Stimulated activated CD4-positive, alpha-beta T cell treated with anti-CD3 and anti-CD28 coated beads, Interleukin-1b, Interleukin-23, amount 100 ng/mL, for 24 hours (primary cell): ENCODE measurements at places on chromosomes 2 and 18.

DNA sequence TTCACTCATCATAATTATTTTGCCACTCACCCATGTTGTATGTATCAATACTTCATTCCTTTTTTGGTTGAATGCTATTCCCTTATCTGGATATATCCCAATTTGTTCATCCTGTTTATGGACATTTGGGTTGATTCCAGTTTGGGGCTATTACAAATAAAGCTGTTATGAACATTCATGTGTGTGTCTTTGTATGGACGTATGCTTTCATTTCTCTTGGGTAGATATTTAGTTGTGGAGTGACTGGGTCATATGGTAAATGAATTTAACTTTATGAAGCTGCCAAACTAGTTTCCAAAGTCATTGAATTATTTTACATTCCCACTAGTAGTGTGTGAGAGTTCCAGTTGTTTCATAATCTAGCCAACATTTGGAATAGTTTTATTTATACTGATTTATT, 2.7 kb downstream of the FAM228B start:
- DNase-seq: no peak

DNA sequence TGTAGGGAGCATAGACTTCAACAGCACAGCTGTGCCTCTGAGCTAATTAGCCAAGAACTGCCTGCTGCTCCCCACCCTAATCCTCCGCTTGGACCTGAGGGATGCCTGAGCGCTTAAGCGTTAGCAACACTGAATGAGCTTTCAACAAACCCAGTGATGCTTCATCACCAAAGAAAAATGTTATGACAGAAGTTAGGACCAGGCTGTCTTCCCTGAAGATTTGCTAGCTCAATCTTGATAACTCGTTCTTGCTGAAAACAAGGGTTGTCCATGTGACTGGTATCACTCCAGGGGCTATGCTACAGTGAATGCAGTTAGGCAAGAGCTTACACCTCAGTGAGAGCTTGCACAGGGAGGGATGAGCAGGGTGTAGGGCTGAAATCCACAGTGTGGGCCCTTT, 190.7 kb upstream of the SIX2 start:
- DNase-seq: no peak

DNA sequence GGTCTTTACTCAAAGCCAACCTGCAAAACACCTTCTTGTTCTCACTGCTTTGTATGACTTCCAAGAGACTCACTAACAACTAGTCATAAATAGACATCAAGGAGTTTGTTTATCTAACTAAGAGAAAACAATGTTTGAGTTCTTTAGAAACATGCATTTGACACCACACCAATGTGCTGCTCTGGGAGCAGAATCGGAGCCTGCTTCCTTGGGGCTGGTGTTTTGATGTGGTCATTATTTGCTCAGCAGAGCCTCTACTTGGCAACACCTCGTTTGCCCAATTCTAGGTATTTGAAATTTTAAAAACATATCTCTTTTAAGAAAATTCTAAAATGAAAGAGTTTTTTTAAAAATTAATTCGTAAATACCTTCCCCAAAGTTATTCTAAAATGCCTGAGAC, 167.5 kb downstream of the BCL2 start:
- no peak for DNase-seq

DNA sequence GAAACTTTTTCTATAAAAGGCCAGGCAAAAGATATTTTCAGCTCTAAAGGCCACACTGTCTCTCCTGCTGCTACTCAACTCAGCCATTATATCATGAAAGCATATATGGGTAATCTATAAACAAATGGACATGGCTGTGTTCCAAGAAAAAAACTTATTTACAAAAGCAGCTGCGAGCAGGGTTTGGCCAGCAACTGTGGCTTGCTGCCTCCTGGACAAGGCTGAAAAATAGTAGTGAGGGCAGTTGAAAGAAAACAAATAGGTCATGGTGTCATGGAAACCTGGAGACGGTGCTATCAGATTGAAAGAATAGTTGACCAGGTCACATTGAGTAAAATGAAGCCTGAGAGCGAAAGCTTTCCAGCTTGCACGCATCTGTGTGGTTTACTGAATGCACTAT, 89.2 kb upstream of the LRATD1 start:
- DNase-seq: no peak

DNA sequence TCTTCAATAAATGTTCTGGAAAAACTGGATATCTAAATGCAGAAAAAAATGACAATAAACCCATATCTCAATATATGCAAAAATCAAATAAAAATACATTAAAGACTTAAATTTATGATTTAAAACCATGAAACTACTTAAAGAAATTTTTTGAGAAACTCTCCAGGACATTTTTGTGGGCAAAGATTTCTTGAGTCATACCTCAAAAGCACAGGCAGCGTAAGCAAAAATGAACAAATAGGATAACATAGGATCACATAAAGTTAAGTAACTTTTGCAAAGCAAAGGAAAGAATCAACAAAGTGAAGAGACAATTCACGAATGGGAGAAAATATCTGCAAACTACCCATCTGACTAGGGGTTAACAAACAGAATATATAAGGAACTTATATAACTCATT, 1545.5 kb downstream of the SUCLG1 start:
- no peak for DNase-seq

DNA sequence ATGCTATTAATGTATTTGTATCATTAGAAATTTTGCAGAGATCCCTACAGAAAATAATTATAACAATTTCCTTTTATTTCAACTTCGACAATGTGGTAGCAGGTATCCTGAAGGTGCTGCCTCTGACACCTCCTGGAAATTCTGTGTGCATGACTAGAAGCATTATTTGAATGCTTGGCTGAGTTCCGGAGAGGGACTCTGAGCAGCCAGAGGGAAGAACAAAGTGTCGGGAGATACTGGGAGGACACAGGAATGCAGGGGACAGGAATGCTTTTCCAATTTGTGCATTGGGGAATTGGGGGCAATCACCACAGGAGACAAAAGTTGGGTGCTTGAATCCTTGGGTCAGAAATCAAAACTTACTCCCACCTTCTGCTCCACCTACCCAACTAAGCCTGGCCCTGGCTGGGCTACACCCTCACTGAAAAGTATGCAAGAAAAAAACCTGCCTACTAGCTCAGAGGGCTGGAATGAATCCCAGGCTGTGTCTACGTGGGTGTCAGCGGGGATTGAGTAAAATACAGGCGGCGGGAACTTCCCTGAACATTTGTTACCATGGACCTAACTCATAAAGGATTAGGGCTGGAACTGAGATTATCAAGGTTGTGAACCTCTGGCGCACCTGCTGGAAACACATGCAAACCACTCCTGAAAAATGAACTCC, 299.3 kb downstream of the SOX11 start:
- DNase-seq: no peak

- DNase-seq: no peak
Measured at GRCh38 chr2:40760071-40760666, 308.3 kb upstream of the SLC8A1 start.

DNA sequence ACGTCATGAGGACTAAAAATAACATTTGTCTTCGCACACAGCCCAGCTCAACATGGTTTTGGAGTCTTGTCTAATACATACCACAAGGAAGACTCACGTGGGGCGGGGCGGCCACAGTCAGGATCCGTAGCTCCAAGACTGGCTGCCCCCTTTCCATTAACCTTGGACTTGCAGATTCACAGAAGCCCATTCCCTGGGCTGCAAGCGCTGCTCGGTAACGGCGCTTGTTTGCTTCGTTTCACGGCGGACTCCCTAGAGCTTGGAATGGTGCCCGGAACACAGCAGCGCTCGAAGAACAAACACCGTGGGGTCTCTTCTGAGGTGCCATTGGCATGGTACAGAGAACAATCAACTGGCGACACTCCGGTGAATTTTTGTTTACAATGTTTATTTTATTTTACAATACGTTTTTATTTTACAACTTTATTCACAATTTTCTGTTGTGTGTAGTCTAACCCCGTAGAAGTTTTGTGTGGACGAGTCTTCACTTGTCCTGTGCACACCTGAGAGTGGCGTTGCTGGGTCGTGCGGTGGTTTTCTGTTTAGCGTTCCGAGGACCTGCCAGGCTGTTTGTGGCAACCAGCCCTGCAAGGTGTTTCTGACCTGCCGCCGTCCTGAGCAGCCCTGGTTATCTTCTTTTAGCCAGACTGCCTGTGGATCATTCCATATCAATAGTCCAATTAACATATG, 126.5 kb downstream of the GALR1 start:
- DNase-seq: no peak

GRCh38 chr2:11752906-11753305, 6.5 kb downstream of the LPIN1 start:
- no peak for DNase-seq

DNA sequence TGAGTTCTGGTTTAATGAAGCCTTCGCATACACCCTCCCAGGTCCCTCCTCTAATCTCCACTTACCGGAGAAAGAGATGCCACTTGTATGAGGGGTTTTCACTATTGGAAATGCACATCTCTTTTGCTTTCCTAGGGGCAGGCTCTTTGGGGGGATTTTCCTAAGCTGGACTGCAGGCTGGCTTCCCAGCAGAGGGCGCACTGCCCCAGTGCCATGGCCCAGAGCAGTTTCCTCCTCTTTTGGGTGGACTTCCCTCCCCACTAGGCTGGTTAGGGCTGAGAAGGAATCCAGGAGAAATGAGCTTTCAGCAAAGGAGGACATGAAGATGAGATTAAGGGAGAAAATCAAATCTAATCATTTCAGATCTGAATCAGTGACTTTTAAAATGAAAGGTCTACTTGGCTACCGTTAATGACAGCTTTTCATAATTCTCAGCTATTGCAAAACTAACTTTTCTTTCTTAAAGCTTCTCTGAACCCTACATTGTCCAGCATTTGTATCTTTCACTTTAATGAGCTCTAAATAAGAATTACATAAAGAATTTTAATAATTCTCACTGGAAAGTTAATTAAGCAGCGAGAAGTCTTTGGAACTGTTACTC, 784.1 kb upstream of the FANCL start:
- DNase-seq: no peak

DNA sequence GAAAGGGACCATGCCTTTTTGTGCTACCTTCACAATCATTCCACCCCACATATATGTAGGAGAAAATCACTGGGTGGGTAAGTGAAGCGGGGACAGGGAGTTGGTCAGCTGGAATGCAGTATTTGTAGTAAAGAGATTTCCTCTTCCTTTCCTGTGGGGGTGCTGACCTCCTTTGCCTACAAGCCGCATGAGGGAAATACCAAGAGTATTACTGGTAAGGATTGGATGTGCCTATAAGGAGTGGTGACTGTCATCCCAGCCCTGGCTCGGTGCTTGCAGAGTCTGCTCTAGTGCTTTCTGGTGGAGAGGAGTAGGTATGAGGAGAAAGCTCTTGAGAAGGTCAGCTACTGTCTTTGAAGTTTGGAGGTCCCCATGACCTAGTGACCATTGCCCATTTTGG, 324.6 kb downstream of the HRH4 start:
- no peak for DNase-seq

DNA sequence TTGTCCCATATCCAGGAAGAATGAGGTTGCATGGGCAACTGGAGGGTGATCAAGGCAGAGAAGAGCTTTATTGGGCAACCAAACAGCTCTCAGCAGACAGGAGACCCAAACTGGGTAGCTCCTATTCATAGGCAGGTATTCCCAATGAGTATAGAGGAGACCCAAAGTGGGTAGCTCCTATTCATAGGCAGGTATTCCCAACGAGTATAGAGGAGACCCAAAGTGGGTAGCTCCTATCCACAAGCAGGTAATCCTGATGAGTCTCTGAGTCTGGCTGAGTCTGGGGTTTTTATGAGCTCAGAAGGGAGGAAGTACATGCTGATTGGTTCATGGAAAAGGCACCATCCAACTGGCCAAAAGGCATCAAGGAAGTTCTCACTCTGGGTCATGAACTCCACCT, 5.3 kb upstream of the GORASP2 start:
- no peak for DNase-seq

GRCh38 chr18:22841840-22842239, 91.3 kb upstream of the RBBP8 start:
- no peak for DNase-seq

- no peak for DNase-seq
Measured at GRCh38 chr2:149885468-149885867, 297.9 kb upstream of the MMADHC start.
